ENCODE measurements at places on chromosomes 4 and X.

DNA sequence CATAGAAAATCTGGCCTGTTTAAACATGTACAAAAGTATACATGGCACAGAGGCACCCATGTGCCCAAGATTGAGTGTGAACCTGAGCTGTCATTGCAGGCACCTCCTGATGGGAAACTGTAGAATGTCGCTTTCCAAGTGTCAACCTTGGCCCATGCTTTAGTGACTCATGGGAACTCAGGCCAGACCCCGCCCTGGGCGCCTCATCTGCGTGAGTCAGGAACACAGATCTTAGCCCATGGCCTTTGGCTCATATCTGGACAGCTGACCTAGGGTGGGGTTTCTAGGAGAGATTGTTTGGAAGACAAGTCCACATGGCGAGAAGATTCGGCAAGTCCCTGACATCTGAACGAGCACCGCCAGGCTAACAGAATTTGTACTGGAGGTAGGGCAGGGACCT is 50.0 kb downstream of the CYTL1 start:
- no peak for DNase-seq

DNA sequence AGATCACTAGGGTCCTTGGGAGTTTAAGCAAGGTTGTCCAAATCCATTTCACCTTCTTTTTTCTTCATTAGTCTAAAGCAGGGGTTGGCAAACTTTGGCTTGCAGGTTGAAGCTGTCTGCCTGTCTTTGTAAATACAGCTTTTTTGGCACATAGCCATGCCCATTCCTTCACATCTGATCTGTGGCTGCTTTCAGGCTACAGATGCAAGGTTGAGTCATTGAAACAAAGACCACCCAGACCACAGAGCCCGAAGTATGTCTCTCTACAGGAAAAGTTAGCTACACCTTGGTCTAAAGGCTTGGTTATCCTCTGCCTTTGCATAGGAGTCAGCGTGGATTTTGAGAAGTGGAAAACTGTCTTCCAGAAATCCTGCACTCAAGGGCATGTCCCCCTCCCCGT is 238.1 kb upstream of the STS start:
- DNase-seq, result no peak

DNA sequence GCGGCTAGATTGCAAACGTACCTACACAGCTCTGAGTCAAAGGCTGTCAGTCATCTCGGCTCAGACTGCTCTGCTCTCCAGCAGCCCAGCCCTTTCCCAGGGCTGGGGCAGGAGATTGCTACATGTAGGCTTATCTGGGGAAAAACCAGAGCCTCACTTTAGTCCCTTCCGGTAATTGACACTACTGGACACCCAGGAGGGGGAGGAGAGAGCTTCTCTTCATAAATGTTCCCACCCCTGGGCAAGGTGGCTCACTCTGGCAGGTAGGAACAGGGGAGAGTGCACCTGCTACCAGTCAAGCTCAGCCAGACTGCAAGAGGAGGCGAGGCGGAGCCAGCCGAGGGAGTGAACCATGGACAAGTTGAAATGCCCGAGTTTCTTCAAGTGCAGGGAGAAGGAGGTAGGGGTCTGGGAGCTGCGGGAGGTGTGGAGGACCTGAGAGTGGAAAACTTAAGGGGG is at the start of gene SLC6A14:
Gene SLC6A14 (plus strand): TSS at position 249 of the 459 bp plus-strand sequence. CDS start 104 bp downstream, at position 353.
- DNase-seq, result no peak

DNA sequence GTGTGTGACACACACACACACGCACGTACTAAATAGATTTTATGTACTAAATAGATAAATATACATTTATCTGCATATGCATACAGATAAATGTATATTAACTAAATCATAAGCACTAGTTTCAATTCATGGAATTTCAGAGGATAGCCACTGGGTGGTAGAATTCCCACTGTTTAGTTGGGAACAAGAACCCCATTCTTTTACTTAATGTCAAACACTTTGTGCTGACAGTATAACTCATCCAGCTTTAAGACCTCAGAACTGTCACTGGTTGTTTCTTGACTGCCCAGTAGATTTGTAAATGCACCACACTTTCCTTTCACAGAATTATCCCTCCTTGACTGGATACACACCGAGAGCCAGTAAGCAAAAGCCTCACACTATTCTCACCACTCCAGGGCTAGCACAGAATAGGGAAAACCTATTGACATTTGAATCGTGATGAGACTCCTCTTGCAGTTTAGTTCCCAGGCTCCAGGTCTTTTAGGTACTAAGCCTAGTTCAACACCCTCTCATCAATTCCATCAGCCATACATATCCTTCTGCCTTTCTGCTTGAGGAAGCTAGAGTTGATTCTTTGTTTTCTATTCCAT is 32.4 kb downstream of the PPARGC1A start:
- no peak for DNase-seq

DNA sequence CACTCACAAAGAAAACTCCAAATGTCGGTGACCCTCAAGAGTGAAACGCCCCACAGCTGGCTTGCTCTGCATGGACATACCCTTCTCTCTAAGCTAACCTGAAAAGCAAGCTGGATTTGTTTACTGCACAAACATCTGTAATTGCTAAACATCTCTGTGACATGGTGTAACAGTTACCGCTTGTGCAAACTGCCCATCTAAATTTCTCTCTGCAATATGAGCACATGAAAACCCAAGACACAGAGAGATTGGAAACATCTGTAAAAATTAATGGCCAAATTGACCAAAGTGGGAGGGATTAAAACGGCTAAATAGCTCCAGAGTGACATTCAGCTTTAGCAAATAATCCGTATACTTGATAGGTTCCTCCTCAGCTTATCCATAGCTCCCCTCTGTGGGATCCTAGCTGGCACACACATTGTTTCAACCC is 155.0 kb upstream of the MAP3K15 start:
- DNase-seq, result no peak

- DNase-seq, result no peak
These were observed 34.5 kb upstream of the SLC4A4 start for GRCh38 chr4:71304289-71304850.

GRCh38 chrX:16743604-16744325 is 24.4 kb downstream of the SYAP1 start:
- no peak for DNase-seq

DNA sequence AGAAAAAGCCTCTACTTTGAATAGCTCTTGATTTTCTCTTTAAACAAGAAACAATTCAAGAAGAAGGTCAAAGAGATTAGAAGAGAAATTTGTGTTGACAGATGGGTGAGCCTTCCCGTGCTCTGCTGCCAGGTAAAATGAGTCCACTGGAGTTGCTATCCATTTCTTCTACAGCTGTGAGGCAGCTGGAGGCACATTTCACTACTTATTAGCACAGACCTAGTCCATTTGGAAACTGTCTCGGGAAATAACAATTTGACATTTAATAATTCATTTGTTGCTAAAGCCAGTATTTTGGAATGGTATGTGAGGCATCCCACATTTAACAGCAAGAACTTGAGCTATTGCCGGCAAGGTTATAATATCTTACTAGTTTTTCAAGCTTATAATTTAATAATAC is 396.8 kb upstream of the GRIA3 start:
- DNase-seq, result no peak

- no peak for DNase-seq
These were observed 221.3 kb downstream of the RAB28 start for GRCh38 chr4:13262816-13263215.

DNA sequence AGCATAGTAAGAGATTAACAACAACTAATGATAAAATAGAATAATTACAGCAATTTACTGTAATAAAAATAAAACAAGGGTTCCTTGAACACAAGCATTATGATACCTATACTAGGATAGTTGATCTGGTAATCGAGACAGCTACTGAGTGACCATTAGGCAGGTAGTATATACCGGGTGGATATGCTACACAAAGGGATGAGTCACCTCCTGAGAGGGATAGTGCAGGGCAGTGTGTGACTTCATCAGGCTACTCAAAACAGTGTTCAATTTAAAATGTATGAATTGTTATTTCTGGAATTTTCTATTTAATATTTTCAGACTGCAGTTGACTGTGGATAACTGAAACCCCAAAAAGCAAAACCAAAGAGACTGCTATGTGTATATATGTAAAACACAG is 9.7 kb upstream of the ANTXR2 start:
- DNase-seq, result no peak

DNA sequence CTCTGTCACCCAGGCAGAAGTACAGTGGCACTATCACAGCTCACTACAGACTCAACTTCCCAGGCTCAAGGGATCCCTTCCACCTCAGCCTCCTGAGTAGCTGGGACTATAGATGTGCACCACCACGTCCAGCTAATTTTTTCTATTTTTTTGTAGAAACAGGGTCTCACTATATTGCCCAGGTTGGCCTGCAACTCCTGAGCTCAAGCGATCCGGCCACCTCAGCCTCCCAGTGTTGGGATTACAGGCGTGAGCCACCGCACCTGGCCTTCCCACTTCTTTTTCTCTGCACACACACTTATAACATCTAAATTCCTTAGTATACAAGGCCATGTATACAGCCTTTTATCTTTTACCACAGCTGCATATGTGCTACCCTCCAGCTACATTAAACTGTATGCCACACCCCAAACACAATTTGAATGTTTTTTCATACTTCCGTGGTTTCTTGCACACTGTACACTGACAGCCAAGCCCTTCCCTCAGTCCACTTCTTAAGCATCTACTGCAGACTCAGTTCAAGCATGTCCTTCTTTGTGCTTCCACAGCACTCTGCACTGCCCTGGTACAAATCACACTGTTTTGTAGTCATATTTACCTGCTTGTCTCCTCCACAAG is 6.5 kb downstream of the SLC7A3 start:
- no peak for DNase-seq

DNA sequence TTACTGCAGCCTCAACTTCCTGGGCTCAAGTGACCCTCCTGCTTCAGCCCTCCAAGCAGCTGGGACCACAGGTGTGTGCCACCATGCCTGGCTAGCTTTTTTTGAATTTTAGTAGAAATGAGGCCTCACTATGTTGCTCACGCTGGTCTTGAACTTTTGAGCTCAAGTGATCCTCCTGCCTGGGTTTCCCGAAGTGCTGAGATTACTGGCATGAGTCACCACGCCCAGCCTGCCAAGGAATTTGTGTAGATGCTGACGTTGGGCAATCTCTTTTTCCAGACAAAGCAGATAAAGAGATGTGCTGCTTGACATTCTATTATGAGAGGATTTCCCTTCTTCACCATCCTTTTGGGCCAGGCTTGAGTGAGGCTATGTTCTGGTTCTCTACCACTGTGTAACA is 254.5 kb upstream of the RPS6KA3 start:
- DNase-seq, result no peak

DNA sequence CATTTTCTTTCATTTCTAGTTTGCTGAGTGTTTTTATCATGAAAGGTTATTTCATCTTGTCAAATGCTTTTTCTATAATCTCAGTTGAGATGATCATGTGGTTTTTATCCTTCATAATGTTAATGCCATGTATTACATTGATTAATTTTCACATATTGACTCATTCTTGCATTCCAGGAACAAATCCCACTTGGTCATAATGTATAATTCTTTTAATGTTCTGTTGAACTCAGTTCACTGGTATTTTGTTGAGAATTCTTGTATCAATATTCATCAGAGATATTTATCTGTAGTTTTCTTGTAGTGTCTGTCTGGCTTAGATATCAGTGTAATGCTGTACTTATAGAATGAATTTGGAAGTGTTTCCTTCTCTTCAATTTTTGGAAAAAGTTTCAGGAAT is 16.7 kb upstream of the LHFPL1 start:
- DNase-seq, result no peak

GRCh38 chrX:110156167-110156754 is 153.3 kb downstream of the TMEM164 start:
- peak; percentile 63 for DNase-seq

DNA sequence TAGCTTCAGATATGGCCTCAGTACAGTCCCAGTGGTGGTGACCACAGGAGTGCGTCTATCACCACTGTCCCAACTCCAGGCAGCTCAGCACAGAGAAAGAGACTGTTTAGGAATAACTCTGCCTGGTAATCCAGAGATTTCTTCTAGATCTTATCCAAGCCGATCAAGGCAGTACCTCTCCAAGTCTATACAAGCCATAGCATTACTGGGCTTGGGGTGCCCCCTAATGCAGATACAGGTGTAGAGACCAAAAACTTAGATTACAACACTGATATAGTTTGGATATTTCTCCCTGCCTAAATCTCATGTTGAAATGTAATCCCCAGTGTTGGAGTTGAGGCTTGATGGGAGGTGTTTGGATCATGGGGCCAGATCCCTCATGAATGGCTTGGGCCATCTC is 100.9 kb downstream of the PTCHD1 start:
- DNase-seq, result no peak

DNA sequence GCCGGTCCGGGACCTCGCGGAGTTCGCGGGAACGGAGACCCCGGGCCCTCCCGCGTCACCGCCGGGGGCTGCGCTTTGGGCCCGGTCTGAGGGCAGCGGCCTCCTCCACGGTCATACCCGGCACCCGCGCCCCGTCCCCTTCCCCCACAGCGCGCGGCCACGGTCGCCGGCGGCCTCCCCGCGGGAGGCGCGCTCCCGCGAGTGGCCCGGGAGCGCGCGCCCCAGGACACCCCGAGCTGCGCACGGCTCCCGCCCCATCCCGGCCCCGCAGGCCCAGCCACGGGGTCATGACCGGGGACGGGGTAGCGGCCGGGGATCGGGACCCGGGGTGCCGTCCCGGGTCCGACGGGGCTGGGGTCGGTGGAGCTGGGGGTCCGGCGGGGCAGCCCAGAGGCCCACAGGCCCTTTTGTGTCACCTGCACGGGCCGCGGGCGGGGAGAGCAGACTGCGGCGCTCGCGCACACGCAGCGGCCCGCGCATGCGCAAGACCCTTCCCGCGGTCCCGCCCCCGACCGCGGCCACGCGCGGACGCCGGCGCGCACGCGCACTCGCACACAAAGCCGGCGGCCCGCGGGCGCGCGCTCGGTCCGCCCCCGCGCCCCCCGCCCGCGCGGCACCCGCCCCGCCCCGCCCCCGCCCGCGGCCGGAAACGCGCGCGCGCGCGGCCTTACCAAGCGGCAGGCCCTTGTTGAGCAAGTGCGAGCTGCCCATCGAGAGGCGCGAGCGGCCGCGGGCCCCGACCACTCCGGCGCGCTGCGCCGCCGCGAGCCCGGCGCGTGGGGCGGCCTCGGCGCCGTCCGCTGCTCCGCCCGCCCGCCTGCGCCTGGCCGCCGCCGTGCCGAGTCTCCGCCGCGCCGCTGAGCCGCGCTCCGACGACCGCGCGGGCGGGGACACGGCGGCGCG is at the start of gene CTBP1:
Gene CTBP1 (minus strand): TSS at position 886 of the 903 bp plus-strand sequence. CDS start 7,799 bp downstream, outside the sequence.
- peak; percentile 92 for DNase-seq

- DNase-seq, result no peak
These were observed 135.3 kb downstream of the CPZ start for GRCh38 chr4:8727546-8728510.

DNA sequence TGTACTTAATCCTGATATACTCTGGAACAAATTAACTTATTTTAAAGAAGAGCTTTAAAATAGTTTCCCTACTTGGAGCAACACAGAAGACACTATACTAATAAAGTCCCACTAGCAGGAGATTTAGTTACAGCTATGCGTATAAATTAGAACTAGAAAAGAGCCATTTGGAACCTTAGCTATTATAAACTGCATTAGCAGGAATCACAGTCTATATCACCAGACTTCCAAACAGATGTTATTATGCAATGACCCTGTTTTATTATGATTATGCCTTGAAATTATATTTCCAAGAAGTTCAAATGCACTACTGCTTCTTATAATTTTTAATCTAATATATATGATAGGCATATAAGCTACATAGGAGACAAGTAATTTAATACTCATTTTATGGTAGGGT is 95.5 kb upstream of the WDR44 start:
- no peak for DNase-seq

Data from hematopoietic multipotent progenitor cell treated with erythropoietin and hydrocortisone succinate and interleukin-3 and kit ligand, for 17 days (in vitro differentiated cells).